SK-N-SH (cell line): ENCODE measurements at places on chromosomes 12 and 14.

DNA sequence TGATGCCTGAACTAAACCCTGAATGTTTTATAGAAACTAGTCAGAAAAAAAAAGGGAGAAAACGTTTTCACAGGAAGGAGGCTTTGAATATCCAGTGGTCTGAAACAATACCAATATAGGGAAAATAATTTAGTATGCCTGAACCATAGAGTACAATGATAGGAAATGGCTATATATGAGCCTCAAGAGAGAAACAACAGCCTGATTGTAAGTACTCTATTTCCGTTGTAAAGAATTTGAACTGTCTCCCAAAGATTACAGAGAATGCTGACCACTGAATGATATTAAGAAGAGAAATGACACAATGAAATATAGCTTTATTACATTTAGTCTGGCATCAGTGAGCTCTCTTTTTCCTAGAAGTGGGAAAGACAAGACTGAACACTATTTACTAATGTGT, 5.5 kb upstream of the GABARAPL1 start:
- no peaks in the 10 kb centered on the region; the same call in 1 of the 2 replicates for H3K4me1 ChIP-seq
- H3K27ac ChIP-seq, result no peak overlapping the region
- no peak for DNase-seq

- peaks cover 23% of the 10 kb centered on the region for H3K4me1 ChIP-seq
- H3K36me3 ChIP-seq, result peaks cover 40% of the 10 kb centered on the region
- H3K27me3 ChIP-seq, result no peaks in the 10 kb centered on the region
- peak; percentile 78 for DNase-seq
- 0 out of 2 replicates have a peak overlapping the region, but pooled peaks have one; percentile 24 for H3K27ac ChIP-seq
These were observed 15.3 kb downstream of the TNFRSF1A start for GRCh38 chr12:6326316-6327228.

DNA sequence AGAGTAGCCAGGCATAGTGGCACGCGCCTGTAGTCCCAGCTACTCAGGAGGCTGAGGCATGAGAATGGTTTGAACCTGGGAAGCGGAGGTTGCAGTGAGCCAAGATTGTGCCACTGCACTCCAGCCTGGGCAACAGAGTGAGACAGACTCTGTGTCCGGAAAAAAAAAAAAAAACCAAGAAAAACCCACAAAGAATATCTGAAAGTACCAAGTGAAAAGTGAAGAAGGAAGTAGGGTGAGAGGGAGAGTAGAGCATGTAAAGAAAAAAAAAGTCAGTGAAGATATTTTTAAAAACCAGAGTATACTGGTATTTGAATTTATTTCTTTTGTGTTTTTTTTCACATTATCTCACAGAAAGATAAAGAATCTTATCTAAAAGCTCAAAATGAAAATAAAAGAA, 43.3 kb upstream of the ISM2 start:
- DNase-seq, result no peak
- no peaks in the 10 kb centered on the region for H3K4me1 ChIP-seq
- no peaks in the 10 kb centered on the region for H3K27me3 ChIP-seq
- H3K27ac ChIP-seq, result no peak overlapping the region

DNA sequence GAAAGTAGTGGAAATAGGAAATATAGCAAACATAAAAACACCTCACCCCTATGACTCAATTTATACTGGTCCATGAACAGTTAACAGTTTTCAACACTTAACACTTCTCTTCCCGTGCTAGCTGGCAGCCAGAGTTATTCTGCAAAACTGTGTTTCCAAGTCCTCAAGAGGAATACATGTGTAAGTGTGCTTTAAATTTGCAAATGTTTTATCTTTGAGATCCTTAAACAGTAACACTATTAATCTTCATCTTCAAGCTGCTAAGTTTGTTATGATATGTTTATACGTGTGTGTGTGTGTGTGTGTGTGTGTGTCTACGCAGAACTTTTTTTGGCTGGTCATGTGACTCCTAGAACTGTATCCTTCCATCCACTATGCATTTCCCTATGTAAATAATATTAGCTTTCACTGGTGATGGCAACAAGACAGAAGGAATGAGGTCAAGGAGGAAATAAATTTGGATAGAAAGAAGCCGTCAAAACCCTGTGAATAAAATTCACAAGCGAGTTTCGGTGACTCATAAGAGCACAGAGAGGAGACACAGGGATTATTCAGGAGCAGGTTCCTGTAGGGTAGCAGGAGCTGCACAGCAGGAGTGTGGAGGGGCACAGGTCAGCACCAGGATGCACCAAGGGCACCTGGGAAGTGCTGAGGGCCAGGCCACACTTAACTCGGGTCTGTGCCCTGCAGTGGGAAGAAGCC, 105.9 kb upstream of the ETV6 start:
- no peaks in the 10 kb centered on the region for H3K36me3 ChIP-seq
- no peaks in the 10 kb centered on the region; the same call in 1 of the 2 replicates for H3K27me3 ChIP-seq
- no peak for DNase-seq

- no peaks in the 10 kb centered on the region for H3K27me3 ChIP-seq
- no peak overlapping the region for H3K4me3 ChIP-seq
- DNase-seq, result no peak
- H3K4me1 ChIP-seq, result no peaks in the 10 kb centered on the region; the same call in 1 of the 2 replicates
These were observed 90.0 kb downstream of the RIN3 start for GRCh38 chr14:92603309-92604242.

- no peaks in the 10 kb centered on the region for H3K36me3 ChIP-seq
- H3K4me3 ChIP-seq, result no peak overlapping the region
- DNase-seq, result no peak
- H3K27ac ChIP-seq, result no peak overlapping the region
These were observed 103.6 kb downstream of the ATP23 start for GRCh38 chr12:58044966-58045365.

- no peaks in the 10 kb centered on the region for H3K36me3 ChIP-seq
- H3K4me1 ChIP-seq, result peaks cover 38% of the 10 kb centered on the region; the same call in 1 of the 2 replicates
- no peak overlapping the region for H3K27ac ChIP-seq
- no peaks in the 10 kb centered on the region for H3K27me3 ChIP-seq
These were observed 104.6 kb downstream of the DIP2B start for GRCh38 chr12:50609292-50609874.

GRCh38 chr12:86256163-86256562, at the start of gene MGAT4C:
MGAT4C (minus strand) TSS chr12:86256391.
- no peaks in the 10 kb centered on the region for H3K36me3 ChIP-seq
- no peak within 1 kb of the TSS for H3K4me3 ChIP-seq
- no peak for DNase-seq
- no peak within 1 kb of the TSS for H3K27ac ChIP-seq
- H3K4me1 ChIP-seq, result no peaks in the 10 kb centered on the region; the same call in 1 of the 2 replicates
- no peaks in the 10 kb centered on the region for H3K27me3 ChIP-seq
